ENCODE measurements at places on chromosomes 16 and 17. TPM values are rescaled to one million over a fixed set of nuclear protein-coding genes. Genes with fewer than 3 reads are reported as not detected.

PRSS53 gene
- total RNA-seq, result 1.5 TPM

KRT35 gene
- total RNA-seq, result not detected

C16orf92 gene
- total RNA-seq, result not detected

KRT12 gene
- not detected for total RNA-seq

CLEC19A gene
- total RNA-seq, result not detected

RCVRN gene
- 0.07 TPM for total RNA-seq

ZPBP2 gene
- total RNA-seq, result not detected

RAB26 gene
- 8.3 TPM for total RNA-seq

KIFC3 gene
- total RNA-seq, result 49.7 TPM

MYH13 gene
- 0.03 TPM for total RNA-seq

TMC8 gene
- total RNA-seq, result 0.16 TPM

TBC1D3 gene
- total RNA-seq, result not detected

Data from hepatocyte (in vitro differentiated cells).